ENCODE measurements at places on chromosomes 3 and 15.

DNA sequence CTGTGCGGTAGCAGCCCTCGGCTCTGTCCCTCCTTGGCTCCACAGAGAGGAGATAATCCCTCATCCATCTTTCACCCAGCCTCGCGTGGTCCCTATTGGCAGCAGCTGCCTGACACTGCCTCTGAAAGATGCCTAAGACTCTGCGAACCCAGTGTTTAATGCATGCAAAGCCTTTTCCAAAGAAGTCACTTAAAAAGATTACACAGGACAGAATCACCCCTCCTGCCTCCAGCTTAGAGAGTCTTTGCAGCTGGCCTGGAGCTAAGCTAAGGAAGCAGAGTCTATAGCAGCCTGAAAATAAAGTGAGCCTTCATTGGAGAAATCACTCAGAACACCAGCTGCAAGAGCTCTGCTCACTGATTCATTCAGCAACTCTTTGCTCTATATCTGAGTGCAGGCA lies 247.2 kb downstream of the SHQ1 start:
- no peak for ATAC-seq

- no peak for ATAC-seq
Observed at GRCh38 chr3:184874709-184875644, 63.0 kb downstream of the VPS8 start.

DNA sequence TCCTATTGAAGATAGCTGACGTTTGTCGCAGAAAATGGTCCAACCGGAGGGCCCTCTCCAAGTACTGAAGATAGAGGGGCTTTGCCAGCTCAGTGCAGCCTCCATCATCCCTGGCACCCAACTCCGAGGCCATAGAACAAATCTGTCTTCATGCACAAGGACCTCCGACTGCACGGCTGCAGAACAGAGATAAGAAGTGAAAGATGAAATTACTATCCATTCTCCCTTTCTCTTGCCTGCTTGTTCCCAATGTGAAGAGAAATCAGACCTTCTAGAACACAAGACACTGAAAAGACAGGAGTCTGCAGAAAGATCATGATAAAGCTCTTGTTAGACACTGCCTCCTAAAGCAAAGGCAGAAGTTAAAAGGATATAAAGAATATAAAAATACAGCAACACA lies 19.9 kb downstream of the INO80 start:
- ATAC-seq, result no peak

GRCh38 chr15:83205725-83206324 lies 1.8 kb downstream of the HDGFL3 start:
- no peak for ATAC-seq

DNA sequence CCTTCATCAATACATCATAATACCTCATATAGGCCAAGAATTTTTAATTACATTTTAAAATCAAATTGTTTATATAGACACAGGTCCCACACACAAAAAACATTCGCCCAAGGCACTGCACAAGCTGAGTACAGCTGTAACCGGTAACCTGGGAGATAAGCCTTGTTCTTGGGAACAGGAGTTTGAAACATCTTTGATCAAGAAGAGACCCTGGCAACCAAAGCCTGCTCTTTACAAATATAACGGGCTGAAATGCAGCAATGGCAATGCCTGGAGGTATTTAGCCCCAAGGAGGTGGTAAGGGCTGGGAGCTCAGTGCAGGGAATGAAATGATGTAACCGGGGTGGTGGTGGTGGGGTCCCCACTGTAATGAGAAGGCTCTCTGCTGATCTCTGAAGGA lies 7.2 kb upstream of the CORO2B start:
- ATAC-seq, result no peak

- no peak for ATAC-seq
Observed at GRCh38 chr15:57305009-57305408, 71.3 kb upstream of the CGNL1 start.

GRCh38 chr3:2372306-2372705 lies 273.6 kb downstream of the CNTN4 start:
- no peak for ATAC-seq

GRCh38 chr3:24018784-24019570 lies 73.9 kb downstream of the NR1D2 start:
- ATAC-seq, result no peak

DNA sequence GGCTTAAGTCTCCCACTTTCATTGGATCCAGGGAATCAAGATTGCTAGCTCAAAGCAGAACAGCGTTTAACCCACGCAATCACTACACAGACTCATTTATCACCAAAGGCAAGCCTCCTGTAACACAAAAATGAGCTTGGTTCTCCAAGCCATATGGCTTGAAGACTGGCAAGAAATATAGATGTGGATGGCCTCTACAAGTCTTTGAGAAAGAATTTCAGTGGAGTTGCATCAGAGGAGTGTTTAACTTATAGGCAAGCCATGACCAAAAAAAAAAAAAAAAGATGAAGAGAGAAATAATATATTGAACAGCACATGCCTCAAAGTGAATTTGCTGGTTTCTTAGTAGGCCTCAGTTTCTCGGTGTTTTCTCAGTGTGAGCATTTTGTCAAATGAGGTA lies 27.3 kb downstream of the PDZRN3 start:
- no peak for ATAC-seq

GRCh38 chr15:65032801-65033537 lies 3.5 kb upstream of the MTFMT start:
- peak; percentile 25 for ATAC-seq

DNA sequence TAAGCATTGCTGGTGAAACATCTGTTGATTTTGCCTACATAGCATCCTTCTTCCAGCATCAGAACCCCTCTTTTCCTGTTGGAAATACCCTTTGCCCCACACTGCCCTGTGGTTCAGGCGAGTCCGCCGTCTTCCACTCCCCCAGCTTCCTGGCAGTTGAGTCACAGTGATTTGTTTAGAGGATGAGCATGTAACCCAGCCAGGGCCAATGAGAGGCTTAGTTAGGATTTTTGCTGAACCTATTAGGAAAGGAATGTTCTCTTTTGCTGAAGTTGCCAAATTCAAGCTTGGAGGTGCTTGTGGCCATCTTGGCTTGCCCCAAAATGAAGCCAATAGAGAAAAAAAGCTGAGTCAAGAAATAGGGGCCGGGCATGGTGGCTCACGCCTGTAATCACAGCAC lies 19.0 kb upstream of the MEX3B start:
- no peak for ATAC-seq

DNA sequence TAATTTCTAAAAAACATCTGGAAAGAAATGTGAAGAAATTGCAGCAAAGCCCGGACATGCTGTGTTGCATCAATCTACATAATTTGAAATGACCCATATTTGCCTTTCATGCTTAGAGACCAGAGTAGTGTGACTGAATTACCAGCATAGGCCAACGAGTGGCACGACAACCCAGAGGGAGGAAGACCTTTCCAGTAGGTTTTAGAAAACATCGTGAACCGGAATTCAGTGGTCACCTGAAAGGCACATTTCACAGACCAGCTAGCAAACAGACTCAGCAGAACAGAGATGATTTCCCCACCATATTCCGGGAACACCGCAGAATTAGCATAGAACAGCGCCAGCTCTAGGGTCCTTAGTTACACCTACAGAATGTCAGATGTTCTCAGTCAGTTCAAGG lies 620.0 kb upstream of the ZNF385D start:
- no peak for ATAC-seq

All from activated CD4-positive, CD25-positive, alpha-beta regulatory T cell treated with anti-CD3 and anti-CD28 coated beads, Interleukin-2, amount 50 U/mL, for 24 hours (primary cell).